Muscle of back (tissue), 13 donors: ENCODE measurements at places on chromosomes 6 and 20. TPM values are rescaled to one million over a fixed set of nuclear protein-coding genes. Genes with fewer than 3 reads are reported as not detected.

The ARMH2 gene
- not detected for polyA plus RNA-seq

The IFT52 gene
- polyA plus RNA-seq: 25.7 TPM

The MOG gene
- not detected for polyA plus RNA-seq

The SCRT2 gene
- polyA plus RNA-seq: not detected

The PCNA gene
- polyA plus RNA-seq: 75.4 TPM

The PKIB gene
- polyA plus RNA-seq: 0.87 TPM

The SPINT4 gene
- not detected for polyA plus RNA-seq

The PRR18 gene
- polyA plus RNA-seq: 0.50 TPM

The UBE2C gene
- polyA plus RNA-seq: 39.1 TPM

The TNXB gene
- 148 TPM for polyA plus RNA-seq
